ENCODE measurements at places on chromosomes 6 and 20. TPM values are rescaled to one million over a fixed set of nuclear protein-coding genes. Genes with fewer than 3 reads are reported as not detected.

- DNase-seq = no peak
These were observed 60.5 kb upstream of the GMDS start for GRCh38 chr6:2305951-2306350.

DNA sequence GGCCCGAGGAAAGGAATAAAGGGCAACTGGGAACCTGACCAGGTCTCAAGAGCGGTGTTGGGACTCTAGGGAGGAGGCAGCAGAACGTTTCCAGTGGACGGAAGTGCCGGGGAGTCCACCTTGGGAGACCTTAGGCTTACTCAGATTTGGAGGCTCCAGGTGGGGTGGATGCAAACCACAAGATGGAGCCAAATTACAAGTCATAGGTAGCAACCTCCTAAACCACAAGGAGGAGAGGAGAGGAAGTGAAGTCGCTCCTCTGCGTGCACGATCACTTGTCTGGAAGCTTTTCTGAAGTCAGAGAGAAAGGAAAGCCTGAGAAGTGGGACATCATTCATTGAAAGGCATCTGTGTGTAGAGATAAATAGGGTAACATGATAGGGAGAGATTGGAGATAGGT lies 9.3 kb downstream of the HLA-DOA start:
- no peak for DNase-seq

GRCh38 chr20:37388831-37389230 lies 42.9 kb downstream of the SRC start:
- no peak for DNase-seq

DNA sequence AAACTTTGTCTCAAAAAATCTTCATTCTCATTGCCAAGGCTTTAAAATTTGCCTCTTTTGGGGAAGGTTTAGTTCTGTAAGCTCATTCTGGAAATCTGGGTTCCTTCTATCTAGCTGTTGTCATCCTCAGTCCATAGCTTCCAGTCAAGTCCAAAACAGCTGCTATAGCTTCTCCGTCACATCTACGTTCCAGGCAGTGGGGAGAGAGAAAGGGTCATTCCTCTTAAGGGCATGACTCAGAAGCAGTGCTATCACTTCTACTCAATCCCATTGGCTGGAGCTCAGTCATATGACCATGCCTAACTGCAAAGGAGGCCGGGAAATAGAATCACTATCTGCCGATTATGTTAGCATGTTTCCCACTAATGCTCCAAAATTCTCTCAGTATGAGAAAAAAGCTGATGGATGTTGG lies 141.4 kb upstream of the PTPN1 start:
- DNase-seq = no peak

Gene C6orf132
- 6.5 TPM for polyA plus RNA-seq

DNA sequence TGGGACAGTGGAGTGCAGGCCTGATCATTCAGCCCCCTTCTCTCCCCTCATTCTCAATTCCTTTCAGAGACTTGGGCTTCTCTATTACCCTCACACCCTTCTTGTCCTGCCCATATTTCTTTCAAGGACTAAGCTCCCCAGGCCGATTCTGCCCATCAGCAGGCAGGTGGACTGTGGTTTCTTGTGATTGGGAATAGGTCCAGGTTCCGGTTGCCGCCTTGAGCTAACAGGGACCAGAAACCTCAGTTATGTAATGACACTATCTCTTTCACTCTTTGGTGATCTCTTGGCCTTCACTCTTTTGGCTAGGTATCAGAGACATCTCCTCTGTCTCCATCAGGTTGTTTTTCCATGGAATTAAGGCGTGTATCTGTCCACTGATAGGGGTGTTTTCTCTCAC lies 6.5 kb downstream of the MUCL3 start:
- DNase-seq = no peak

Gene UNC93A
- polyA plus RNA-seq = 7.4 TPM

DNA sequence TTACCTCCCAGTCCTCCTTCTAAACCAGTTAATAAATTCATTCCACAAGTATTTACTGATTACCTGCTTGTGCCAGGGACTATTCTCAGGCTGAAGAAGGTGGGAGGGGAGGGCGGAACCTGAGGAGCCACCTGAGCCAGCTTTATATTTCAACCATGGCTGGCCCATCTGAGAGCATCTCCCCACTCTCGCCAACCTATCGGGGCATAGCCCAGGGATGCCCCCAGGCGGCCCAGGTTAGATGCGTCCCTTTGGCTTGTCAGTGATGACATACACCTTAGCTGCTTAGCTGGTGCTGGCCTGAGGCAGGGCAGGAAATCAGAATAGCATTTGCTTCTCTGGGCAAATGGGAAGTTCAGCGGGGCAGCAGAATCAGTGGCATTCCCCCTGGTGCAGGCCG lies 4.9 kb upstream of the AAR2 start:
- DNase-seq = no peak

DNA sequence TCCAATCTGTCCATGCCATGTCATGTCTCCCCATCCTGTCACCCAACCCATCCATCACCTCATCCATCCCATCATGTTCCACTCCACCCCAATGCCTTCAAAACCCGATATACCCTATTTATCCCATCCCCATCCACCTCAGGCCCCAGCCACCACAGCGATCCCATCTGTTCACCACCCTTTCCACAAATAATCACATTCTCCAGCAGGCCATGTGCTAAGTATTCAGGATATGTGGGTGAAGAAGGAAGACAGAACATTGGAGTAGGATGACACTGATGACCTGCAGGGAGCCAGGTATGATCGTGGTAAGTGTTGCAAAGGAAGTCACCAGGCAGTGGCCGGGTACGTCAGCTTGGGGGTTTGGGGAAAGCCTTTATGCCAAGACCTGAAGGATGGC lies 48.8 kb downstream of the NPEPL1 start:
- no peak for DNase-seq

DNA sequence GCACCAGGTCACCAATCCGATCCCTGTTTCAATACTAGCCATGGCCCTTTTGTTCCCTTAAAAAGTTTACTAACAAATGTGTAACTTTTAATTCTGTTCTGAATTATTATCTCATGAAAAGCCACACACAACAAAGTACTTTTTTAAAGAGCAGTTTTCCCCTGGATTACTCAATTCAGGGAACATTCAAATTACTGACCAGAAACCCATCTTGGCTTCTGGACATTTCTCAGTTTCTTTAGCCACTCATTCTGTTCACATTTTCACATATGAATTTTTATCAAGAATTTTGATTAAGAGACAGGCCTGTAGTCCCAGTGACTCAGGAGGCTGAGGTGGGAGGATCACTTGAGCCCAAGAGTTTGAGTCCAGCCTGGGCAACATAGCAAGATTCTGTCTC lies 47.4 kb downstream of the INSM1 start:
- DNase-seq = no peak

Gene ZNF512B
- polyA plus RNA-seq = 29.2 TPM

Gene DCDC2
- 110 TPM for polyA plus RNA-seq

GRCh38 chr6:44556046-44556445 lies 168.5 kb downstream of the CDC5L start:
- no peak for DNase-seq

DNA sequence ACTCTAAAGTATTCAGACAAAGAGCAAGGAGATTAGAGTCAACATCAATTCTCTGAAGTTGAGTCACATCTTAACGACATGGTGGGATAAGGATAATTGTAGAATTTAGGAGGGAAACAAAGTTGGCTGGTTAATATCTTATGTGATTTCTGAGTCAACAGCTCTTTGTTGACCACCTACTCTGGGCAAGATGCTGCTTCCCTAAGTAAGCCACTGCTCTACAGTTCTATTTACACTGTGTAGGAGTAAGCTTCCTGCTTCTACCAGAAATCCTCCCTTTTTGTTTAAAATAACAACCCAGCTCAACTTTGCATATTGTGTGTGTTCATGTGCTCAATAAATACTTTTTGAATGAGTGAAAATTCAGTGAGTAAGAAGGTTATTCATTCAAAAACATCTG lies 3.1 kb downstream of the HS3ST5 start:
- DNase-seq = no peak

DNA sequence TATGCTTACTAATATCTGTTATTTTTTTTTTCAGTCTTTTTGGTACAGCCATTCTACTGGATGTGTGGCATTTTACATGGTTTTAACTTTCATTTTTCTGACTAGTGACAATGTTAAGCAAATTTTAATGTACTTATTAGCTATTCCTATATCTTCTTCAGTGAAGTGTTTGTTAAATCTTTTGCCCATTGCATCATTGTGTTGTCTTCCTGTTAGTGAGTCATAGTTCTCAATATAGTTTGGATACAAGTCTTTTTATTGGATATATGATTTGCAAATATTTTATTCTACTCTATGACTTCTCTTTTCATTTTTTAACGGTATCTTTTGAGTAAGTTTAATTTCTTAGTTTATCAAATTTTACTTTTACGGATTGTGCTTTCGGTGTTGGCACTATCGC lies 519.4 kb downstream of the CDKAL1 start:
- no peak for DNase-seq

Gene IPCEF1
- polyA plus RNA-seq = 6.6 TPM

DNA sequence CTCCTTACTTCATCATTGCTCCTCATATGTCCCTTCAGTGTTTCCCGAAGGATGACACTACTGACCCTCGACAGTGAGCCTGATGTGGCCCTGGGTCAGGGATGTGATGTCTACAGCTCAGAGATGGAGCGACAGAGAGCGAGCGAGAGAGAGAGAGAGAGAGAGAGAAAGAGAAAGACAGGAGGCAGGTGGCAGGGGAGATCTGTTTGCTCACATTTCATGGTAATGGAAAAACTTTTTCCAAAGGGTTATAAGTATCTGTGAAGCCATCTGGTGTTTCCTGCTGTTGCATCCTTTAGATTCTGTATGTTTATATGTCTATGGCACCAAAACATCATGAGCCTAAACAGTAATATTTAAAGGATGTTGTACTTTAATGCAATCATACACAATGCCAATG lies 77.2 kb downstream of the PPP1R3G start:
- no peak for DNase-seq

DNA sequence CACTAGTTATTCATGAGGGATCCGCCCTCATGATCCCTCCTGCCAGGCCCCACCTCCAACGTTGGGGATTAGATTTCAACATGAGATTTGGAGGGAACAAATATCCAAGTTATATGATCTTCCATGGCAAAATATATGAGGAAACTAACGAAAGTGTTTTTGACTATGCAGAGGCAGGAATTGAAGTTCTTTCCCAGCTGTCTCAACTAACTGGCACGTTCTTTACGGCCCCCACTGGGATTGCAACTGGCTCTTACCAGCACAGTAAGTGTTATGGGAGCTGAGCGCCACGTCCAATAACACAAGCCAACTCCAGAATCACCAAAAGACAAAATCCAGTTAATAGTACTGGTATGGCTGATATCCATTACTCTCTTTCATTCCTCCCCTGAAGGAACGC lies 66.6 kb downstream of the ECT2L start:
- DNase-seq = no peak

GRCh38 chr20:25178563-25179438 lies 16.7 kb upstream of the ENTPD6 start:
- DNase-seq = peak; percentile 16

DNA sequence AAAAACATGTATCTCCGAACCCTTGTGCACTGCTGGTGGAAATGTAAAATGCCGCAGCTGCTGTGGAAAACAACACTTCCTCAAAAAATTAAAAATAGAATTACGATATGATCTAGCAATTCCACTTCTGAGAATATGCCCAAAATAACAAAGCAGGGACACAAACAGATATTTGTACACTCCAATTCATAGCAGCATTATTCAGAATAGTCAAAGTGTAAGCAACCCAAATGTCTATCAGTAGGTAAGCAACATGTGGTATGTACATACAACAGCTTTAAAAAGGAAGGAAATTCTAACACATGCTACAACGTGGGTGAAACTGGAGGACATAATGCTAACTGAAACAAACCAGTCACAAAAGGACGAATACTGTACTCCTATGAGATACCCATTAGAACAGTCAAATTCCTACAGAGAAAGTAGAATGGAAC lies 5.7 kb upstream of the RAB5IF start:
- DNase-seq = no peak

Gene DUSP15
- polyA plus RNA-seq = 16.6 TPM

DNA sequence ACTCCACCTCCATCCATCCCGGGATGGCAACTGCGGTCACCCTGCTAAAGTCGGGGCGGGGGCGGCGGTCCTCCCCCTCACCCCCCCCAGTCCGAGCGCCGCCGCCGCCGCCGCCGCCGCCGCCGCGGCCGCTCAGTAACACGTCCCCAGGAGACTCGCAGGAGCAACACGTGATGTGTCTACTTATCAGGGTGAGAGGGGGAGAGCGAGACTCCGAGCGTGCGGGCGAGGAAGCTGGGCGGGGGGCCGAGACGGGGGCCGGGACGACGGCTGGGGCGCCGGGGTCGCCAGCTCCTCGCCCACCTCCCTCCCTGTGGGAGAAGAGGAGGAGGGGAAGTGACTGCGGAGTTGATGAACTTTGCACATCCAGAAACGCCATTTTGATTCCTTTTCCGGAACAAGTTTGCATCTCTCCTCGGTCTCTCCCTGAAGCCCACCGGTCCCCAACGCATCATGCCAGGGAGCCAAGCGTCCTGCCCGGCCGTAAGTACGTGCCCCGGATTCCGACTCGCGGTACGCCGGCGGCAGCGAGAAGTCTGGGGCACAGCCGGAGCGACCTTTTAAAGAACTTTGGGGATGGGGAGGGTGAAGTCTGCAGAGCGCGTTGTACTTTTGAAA lies at the start of gene RREB1:
Gene RREB1, plus strand, starts transcription at position 384 of the 618 bp plus-strand sequence. CDS start 73,951 bp downstream, outside the sequence.
- DNase-seq = no peak

Gene CPXM1
- 275 TPM for polyA plus RNA-seq

DNA sequence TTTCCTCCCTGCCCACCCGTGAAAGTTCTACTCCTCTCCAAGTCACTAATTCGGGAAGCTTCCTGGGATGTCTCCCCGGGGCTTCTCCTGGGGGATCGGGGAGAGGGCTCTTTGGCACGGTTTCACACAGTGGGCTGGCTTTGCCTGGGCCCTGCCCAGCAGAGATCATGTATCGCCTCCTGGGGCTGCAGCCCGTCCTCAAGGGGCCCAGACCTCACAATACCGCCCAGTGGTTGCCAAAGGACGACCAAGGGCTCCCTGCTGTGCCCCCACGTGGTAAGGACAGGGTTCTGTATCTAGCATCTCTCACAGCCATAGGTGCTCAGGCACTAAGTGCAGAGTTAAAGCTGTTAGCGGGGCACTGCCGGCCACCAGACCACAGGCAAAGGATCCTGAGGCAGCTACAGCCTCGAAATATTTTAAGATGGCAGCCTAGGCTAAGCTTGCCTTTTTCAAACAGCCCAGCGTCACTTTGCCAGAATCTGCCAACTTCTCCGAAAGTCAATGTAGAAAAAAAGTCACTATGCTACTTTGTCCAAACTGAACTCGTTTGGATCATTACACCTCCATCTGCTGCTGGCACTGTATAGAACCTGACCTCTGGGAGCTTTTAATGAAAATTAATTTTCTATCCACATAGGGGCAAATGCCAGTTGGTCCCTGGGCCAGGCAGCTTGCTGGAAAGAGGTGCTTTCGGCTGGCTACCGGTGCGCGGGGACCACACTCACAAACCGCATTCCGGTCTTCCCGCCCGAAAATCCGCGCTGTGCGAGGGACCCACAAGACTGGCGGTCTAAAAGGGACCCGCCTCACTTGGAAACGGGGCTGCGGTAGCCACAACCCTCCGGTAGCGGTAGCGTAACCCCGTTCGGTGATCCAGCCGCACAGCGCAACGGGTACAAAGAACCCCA lies 1.3 kb upstream of the NNAT start:
- no peak for DNase-seq

Gene LAMP5
- 6.2 TPM for polyA plus RNA-seq

GRCh38 chr6:133487174-133487573 lies 246.0 kb downstream of the EYA4 start:
- DNase-seq = no peak

GRCh38 chr6:120913486-120913885 lies 420.8 kb downstream of the TBC1D32 start:
- no peak for DNase-seq

All from left renal cortex interstitium (tissue), 4 donors.